Pulmonary artery endothelial cell (primary cell): ENCODE measurements at places on chromosomes 3 and 15.
A peak's percentile ranks its signal among the peaks of the same experiment; 100 is the strongest.

DNA sequence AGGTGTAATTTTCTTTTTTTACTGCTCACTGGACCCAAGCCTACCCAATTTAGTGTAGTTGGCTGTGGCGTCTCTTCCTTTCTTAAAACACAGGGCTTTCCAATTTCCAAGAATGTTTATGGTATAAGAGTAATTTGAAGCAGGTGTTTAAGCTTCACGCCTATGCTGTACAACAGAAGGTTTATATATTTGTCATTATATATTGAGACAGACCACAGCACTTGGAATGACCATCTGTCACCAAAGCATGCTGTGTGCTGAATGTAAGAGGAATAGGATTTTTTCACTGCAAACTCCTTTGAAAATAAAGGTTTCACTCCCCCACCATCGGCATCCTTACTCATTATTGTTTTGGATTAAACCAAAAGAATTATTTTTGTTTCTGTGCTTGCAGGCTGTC is 325.7 kb downstream of the OTOL1 start:
- no peak for DNase-seq

GRCh38 chr3:138950006-138950644 is 3.1 kb downstream of the FOXL2NB start:
- no peak for DNase-seq

DNA sequence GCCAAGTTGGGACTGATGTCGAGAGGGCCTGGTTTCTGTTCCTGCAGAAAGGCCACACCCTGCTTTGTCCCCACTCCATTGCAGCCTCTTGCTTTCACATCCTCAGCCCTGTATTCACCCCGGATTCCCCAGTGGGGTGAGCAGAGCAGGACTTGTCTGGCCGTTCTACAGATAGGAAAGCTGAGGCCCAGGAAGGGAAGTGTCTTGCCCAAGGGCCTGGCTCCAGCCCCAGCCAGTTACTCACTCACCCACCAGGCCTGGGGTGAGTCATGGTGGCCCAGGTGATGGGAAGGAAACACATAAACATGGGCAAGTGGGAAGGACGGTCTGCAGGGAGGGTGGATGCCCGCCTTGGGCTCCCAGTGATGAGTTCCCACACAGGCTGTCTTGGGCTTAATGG is 6.1 kb upstream of the DUSP7 start:
- no peak for DNase-seq

DNA sequence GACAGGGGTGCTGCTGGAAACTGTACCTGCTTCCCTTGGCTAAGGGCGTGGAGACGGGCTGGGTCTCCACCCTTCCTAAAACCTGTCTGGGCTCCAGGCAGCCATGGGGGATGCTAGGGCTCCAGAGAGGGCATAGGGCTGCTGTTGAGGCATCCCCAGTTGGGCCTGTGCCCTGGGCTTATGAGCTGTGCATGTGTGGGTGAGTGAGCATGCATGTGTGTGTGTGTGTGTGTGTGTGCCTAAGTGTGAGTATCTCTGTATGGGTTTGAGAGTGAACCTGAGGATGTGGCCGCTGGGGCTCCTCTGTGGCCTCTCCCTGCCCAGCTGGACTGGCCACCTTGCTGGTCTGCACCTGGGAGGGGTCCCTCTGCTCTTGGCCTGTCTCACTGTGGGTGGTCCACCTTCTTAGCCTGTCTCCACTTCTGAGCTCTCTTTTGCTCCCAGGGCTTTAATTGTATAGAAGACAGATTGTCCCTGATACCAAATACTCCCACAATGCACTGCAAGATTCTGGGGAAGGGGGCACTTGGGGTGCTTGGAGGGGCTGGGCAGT is 11.9 kb upstream of the TMEM115 start:
- no peak for DNase-seq

DNA sequence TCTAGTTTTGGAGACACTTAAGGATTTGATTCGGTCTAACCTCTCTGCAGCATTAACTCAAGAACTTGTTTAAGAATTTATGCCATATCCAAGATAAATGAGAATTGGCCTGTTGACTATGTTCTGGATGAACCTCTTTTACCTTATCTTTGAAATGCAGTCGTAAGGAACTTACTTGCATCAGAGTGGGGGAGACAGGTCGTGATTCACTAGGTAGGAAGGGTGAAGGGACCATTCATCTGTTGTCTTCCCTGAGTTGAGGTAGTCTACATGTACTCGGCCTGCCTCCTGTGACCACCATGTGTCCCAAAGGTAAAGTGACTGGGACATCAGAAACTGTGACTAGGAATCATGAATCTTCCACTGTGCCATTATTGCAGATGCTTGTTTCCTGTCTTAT is 248.0 kb upstream of the P2RY1 start:
- no peak for DNase-seq

- DNase-seq = no peak
Observed at GRCh38 chr15:31494786-31495185, 168.2 kb downstream of the KLF13 start.

DNA sequence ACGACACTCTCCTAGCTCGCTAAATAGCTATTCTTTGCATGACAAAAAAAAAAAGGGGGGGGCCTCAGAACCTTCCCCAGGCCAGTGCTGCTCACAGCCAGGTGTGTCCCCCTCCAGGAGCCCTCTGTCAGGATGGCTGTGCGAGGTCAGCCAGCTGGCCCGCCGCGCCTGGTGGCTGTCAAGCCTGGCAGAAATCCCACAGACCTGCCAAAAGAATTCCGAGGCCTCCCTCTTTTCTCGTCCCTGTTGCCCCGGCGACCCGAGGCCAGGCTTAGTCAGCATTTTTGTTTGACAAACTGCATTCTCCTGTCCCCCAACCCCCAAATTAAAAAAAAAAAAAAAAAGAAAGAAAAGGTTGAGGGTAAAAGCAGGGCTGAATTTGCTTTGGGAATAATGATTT is 61.9 kb downstream of the TM4SF4 start:
- no peak for DNase-seq

DNA sequence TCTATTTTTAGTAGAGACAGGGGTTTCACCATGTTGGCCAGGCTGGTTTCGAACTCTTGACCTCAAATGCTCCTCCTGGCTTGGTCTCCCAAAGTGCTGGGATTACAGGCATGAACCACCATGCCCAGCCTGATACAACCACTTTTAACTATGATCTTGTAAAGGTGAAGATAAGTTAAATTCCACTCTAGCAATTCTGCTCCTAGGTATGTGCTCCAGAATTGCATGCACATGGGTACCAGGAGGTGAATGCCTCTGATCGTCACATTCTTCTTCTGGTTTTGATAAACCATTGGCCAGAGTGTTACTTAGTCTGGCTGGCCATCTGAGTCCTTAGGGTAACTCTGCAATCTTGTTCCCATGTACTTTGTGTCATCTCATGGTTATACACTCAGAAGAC is 22.3 kb downstream of the CSPG5 start:
- DNase-seq = no peak

DNA sequence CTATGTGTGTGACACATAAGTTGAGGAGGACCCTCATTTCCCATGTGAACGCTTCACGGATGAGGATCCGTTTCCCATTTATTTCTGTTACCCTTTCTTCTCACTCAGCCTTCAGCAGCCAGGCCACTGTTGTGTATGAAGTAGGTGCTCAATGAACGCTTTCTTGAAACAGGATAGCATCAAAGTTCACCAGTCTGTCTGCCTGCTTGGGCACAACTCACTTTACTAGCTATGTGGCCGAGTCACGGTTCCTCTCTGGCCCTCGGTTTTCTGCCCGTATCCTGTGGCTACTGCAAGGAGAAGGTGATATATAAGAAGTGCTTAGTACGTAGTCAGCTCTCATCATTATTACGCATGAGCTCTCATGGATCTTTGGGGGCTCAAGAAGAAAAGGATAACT is 22.4 kb downstream of the ACSBG1 start:
- DNase-seq = no peak

- no peak for DNase-seq
Observed at GRCh38 chr15:85929786-85930185, 135.1 kb upstream of the KLHL25 start.

DNA sequence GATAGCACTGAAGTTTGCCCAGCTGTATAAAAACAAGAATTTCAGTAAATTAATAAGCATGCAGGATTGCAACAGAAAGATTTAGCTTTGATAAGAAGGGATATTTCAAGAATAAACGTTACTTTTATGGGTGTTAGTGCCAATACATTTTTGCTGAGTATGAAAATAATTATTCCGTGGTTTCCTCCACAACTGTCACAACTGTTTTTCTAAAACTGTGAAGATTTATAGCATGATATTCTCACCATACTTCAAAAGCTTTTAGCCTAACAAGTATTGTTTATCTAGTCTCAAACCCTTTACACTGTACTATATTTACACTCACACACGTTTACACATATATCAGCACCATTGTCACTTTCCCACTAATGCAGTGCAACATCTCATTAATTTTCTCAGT is 200.5 kb downstream of the TPRG1 start:
- DNase-seq = no peak

DNA sequence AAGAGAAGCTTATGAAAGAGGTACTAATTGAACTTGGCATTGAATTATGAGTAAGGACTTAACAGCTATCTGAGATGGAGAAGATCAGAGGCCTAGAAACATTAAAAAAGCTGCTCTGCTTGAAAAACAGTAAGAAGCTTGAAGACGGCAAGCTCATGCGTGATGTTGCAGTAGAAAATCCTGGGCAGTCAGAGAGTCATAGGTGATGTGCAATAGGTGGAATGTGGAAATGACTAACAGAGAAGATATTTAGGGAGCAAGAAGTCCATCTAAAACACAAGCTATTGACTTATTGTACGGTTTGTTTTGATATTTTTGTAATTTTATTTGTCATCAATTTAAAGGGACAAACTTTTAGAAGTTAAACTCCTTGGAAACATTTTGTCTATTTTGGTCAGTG is 1101.4 kb downstream of the ROBO2 start:
- DNase-seq = peak; percentile 55

DNA sequence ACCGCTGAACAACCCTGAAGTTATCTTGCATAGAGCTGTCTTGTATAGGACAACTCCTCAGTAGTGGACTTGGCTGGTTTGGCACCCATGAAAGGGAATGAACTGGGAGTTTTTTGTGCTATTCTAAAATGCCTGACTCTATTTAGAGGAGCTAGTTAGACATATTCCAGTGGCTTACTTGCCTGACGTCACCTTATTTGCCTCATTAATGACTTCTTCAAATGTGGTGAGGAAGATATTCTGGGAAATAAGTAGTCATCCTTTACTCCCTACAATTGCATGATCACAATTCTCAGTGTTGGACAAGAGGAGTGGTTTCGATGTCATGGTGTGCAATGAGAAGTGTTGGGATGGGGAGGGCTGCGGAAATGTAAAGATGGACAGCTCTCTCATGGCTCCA is 509.2 kb upstream of the MDFIC2 start:
- no peak for DNase-seq

GRCh38 chr15:95932676-95933075 is 397.8 kb upstream of the NR2F2 start:
- DNase-seq = no peak

- no peak for DNase-seq
Observed at GRCh38 chr3:143821862-143822261, 26.4 kb downstream of the SLC9A9 start.

- no peak for DNase-seq
Observed at GRCh38 chr3:185979721-185980121, 41.9 kb upstream of the TRA2B start.

- DNase-seq = no peak
Observed at GRCh38 chr3:168620854-168621253, 525.1 kb upstream of the GOLIM4 start.

- DNase-seq = no peak
Observed at GRCh38 chr3:183375337-183375736, 53.1 kb downstream of the MCF2L2 start.

- DNase-seq = no peak
Observed at GRCh38 chr15:78507831-78508160, 419 bp downstream of the HYKK start.

DNA sequence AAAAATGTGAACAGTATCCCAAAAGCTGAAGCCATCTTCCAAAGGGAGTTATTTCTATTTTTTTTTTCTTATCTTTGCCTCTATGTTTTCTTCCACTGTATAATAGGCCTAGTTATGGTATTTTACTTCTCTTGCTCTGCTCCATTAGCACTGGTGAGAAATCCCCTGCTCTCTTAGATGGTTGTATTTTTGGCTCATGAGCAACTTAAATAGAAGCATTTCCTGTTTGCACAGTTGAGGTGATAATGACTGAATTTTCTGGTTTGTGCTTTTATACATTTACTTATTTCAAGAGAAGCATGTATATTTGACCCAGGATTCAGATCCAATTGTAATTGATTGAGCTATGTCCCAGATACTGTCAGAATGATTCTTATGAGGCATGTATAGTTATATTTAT is 61.6 kb upstream of the CD200R1L start:
- DNase-seq = no peak

- no peak for DNase-seq
Observed at GRCh38 chr3:170346481-170347392, 10.8 kb upstream of the SKIL start.

GRCh38 chr3:140760324-140761075 is 82.6 kb downstream of the TRIM42 start:
- DNase-seq = no peak

GRCh38 chr15:36400936-36401585 is 178.4 kb upstream of the CDIN1 start:
- no peak for DNase-seq

DNA sequence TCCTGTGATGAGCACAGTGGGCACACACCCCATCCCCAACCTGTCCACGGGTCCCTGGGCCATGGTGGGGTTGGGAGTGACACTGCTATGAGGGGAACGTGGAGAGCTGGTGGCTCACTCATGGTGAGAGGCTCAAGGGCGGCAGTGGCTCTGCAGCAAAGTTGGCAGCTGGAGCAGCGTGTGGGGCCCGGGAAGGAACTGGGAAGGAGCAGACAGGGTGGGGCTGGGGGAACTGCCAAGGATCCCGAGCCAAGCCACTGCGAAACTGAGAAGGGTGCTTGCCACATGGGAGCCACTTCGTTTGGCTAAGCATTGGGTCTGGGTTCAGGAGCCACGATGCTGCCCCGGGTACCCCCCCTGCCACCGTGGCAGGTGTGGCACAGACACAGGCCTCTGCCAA is 80.1 kb downstream of the SNRK start:
- DNase-seq = no peak

DNA sequence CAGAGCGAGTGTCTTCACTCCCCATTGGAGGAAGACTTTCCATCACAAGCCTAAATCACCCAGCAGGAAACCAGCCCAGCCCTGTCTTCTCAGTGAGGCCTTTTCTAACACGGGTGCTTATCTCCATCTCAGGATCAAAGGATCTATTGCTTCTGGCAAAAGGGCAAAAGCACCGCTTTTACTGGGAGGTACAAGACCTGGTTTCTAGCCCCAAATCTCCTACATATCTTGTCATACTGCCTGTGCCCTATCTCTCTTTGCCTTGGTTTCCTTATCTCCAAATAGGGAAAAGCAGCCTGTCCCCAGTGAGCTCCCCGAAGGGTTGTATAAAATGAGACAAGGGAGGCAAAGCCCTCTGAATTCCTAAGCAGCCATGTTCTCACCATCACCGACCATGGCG is 5.2 kb downstream of the GLB1 start:
- no peak for DNase-seq

GRCh38 chr15:39781967-39782302 is 706 bp downstream of the FSIP1 start:
- DNase-seq = no peak

DNA sequence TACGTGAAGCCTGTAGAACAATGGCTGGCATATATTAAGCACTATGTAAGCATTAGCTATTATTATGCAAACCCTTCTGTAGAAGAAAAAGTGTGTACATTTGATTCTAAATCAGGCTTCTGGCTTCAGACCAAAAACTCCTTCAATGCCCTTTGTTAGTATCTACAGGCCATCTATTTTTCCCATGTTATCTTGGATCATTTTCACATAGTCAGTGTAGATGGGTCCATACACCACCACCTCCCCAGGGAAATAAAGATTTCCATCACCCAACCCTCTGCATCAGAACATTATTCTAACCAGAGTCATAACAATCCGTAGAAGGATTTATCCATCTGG is 8.0 kb upstream of the KLHL6 start:
- no peak for DNase-seq
